ENCODE measurements at places on chromosomes 12 and 14. TPM values are rescaled to one million over a fixed set of nuclear protein-coding genes. Genes with fewer than 3 reads are reported as not detected.

- no peak overlapping the region for H3K27ac ChIP-seq
- no peak overlapping the region for H3K4me3 ChIP-seq
- no peak for DNase-seq
- H3K27me3 ChIP-seq, result no peaks in the 10 kb centered on the region
- H3K4me1 ChIP-seq, result peaks cover 6% of the 10 kb centered on the region
Observed at GRCh38 chr12:71125515-71125914, 32.3 kb downstream of the TSPAN8 start.

GRCh38 chr12:11780521-11781101, 131.1 kb downstream of the ETV6 start:
- H3K4me1 ChIP-seq, result peaks cover 30% of the 10 kb centered on the region
- peaks cover 4% of the 10 kb centered on the region for H3K36me3 ChIP-seq
- no peaks in the 10 kb centered on the region for H3K27me3 ChIP-seq
- DNase-seq, result no peak

DNA sequence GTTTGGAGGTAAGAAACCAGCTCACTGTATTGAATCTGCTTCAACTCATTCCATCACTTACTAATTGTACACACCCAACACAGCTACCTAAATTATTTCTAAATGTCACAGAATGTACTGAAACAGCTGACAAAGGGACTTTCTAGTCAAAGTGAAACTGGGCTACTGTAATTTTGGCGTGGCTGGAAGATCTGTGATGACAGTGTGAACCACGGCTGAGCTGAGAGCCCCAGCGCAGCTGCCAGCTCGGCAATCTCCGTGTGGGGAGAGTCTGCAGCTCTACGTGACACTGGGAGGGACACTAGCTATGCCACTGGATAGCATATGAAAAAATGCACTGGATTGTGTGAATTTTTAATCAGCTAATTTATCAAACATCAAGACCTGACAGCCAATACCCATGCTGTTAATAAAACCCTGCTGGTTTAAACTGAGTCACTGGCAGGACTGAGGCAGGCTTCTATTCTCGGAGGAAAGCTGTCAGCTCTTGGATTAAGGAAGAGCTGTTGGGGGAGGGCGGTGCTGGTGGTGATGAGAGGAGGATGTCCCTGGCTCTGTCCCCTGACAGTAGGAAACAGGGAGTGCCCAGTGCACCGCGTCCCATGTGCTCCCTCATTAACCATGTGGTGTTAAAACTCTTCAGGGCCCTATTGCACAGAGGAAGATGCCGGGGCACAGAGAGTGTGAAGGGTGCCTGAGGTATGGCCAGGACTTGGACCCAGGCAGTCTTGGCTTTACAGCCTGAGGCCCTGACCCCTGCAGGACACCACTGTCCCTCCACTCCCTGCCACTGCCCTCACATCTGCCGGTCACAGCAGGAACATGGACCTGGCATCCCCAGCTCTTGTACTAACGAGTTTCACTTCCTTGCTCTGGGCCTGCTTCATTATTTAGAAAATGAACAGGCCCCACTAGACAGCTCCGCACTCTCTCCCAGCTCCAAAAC, 13.3 kb downstream of the SLC15A4 start:
- peaks cover 58% of the 10 kb centered on the region for H3K36me3 ChIP-seq
- no peaks in the 10 kb centered on the region for H3K27me3 ChIP-seq
- H3K4me3 ChIP-seq, result no peak overlapping the region
- DNase-seq, result no peak
- peaks cover 19% of the 10 kb centered on the region for H3K4me1 ChIP-seq

- peaks cover 30% of the 10 kb centered on the region for H3K36me3 ChIP-seq
- H3K27me3 ChIP-seq, result no peaks in the 10 kb centered on the region
- no peak for DNase-seq
- no peak overlapping the region for H3K4me3 ChIP-seq
Observed at GRCh38 chr12:12990700-12991468, 9.2 kb downstream of the HEBP1 start.

- no peak overlapping the region for H3K4me3 ChIP-seq
- H3K36me3 ChIP-seq, result peaks cover 29% of the 10 kb centered on the region
- H3K27ac ChIP-seq, result no peak overlapping the region
- no peak for DNase-seq
- H3K4me1 ChIP-seq, result peaks cover 10% of the 10 kb centered on the region
Observed at GRCh38 chr14:102218688-102219087, 79.0 kb downstream of the WDR20 start.

- peaks cover 9% of the 10 kb centered on the region for H3K4me1 ChIP-seq
- H3K27ac ChIP-seq, result no peak overlapping the region
- H3K36me3 ChIP-seq, result no peaks in the 10 kb centered on the region
- no peaks in the 10 kb centered on the region for H3K27me3 ChIP-seq
- DNase-seq, result no peak
- no peak overlapping the region for H3K4me3 ChIP-seq
Observed at GRCh38 chr12:117052386-117053049, 46.7 kb downstream of the TESC start.

DNA sequence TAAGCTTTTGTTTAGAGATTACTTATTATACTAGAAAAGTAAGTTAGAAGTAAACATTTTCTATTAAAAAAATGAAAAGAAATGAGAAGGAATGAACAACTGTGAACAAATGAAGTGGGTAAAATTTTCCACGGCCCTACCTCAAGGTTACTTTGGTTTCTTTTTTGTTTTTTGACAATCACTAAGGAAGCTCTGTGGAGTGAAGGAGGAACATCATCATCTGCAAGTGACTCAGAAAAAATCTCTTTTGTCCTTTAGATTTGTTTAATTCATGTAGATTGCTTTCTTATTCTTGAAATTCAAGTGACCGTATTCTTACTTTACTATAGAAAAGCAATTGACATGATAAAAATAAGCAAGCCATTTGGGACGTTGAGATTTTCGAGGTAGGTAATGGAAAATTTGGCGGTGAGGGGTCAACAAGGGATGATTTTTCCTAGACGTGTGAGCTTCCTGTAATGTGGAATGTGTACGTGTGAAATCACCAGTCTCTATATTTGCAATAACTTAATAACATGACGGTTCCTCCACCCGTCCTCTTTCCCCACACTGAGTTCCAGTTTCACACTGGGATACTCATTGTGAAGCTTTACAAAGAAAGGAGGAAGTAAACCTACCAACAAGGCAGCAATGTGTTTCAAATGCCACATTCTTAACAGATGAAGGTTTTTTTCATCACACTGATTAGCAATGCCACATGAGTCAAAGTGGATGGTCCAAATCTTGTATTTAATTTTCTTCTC, 62.3 kb upstream of the EGLN3 start:
- H3K36me3 ChIP-seq, result no peaks in the 10 kb centered on the region
- no peaks in the 10 kb centered on the region for H3K4me1 ChIP-seq
- H3K4me3 ChIP-seq, result no peak overlapping the region
- DNase-seq, result no peak
- no peaks in the 10 kb centered on the region for H3K27me3 ChIP-seq
- H3K27ac ChIP-seq, result no peak overlapping the region

- no peaks in the 10 kb centered on the region for H3K27me3 ChIP-seq
- no peak for DNase-seq
- no peaks in the 10 kb centered on the region for H3K4me1 ChIP-seq
- no peaks in the 10 kb centered on the region for H3K36me3 ChIP-seq
- H3K4me3 ChIP-seq, result no peak overlapping the region
Observed at GRCh38 chr12:93109551-93110203, 180.6 kb upstream of the EEA1 start.

- DNase-seq, result no peak
- H3K4me1 ChIP-seq, result peaks cover 14% of the 10 kb centered on the region
- no peak overlapping the region for H3K27ac ChIP-seq
- peaks cover 40% of the 10 kb centered on the region for H3K27me3 ChIP-seq
- H3K4me3 ChIP-seq, result no peak overlapping the region
Observed at GRCh38 chr12:54585243-54585642, 3.2 kb downstream of the PPP1R1A start.

DNA sequence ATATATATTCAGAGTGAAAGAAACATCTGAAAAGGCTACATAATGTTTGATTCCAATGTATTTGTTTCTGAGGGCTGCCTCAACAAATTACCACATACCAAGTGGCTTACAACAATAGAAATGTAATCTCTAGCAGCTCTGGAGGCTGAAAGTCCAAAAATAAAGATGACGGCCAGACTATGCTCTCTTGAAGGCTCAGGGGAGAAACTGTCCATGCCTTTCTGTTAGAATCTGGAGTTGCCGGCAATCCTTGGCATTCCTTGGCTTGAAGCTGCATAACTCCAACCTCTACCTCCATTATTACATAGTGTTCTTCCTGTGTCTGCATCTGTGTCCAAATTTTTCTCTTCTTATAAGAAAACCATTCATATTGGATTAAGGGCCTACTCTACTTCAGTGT, 68.1 kb upstream of the PLEKHG7 start:
- H3K27me3 ChIP-seq, result no peaks in the 10 kb centered on the region
- H3K36me3 ChIP-seq, result no peaks in the 10 kb centered on the region
- no peak overlapping the region for H3K4me3 ChIP-seq
- peaks cover 2% of the 10 kb centered on the region for H3K4me1 ChIP-seq
- DNase-seq, result no peak

GRCh38 chr14:93305725-93306418, 27.0 kb downstream of the BTBD7 start:
- H3K27me3 ChIP-seq, result no peaks in the 10 kb centered on the region
- H3K4me1 ChIP-seq, result peaks cover 28% of the 10 kb centered on the region
- no peak overlapping the region for H3K27ac ChIP-seq
- DNase-seq, result no peak

- DNase-seq, result no peak
- H3K36me3 ChIP-seq, result no peaks in the 10 kb centered on the region
- H3K27me3 ChIP-seq, result peaks cover 36% of the 10 kb centered on the region
Observed at GRCh38 chr14:105534586-105534985, 8.2 kb downstream of the TMEM121 start.

DNA sequence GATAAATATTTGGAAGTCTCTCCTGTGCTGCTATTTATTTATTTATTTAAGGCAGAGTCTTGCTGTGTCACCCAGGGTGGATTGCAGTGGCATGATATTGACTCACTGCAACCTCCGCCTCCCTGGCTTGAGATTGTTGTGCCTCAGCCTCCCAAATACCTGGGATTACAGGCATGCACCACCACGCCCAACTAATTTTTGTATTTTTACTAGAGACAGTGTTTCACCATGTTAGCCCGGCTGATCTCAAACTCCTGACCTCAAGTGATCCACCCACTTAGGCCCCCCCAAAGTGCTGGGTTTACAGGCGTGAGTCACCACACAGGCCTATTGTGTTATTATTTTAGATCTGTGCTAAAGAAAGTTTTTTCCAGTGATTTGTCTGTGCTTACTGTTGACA, 225.2 kb downstream of the CCER1 start:
- no peak for DNase-seq
- no peaks in the 10 kb centered on the region for H3K27me3 ChIP-seq
- no peak overlapping the region for H3K27ac ChIP-seq
- H3K4me1 ChIP-seq, result no peaks in the 10 kb centered on the region
- H3K4me3 ChIP-seq, result no peak overlapping the region
- no peaks in the 10 kb centered on the region for H3K36me3 ChIP-seq

DNA sequence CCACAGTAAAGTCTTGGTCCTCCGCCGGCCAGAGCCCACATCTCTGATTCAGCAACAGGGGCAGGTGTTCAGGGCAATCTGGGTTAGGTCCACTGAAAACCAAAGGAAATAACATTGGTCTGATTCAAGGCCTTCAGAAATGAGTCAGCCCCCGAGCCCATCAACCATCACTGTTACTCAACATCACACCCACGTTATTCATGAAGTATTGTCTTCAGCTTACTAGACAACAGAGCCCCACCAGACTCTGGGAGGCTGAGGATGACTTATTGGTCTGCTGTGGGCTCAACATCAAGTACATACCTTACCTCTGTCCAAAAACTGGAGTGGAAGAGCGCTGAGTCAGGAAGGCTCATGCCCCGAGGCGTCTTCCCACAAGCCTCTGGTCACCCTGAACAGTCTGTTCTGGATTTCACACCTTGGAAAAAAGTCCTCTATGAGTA, 97.5 kb downstream of the ZFP36L1 start:
- H3K27ac ChIP-seq, result no peak overlapping the region
- H3K27me3 ChIP-seq, result no peaks in the 10 kb centered on the region
- H3K4me3 ChIP-seq, result no peak overlapping the region
- H3K36me3 ChIP-seq, result no peaks in the 10 kb centered on the region
- peaks cover 31% of the 10 kb centered on the region for H3K4me1 ChIP-seq
- no peak for DNase-seq

DNA sequence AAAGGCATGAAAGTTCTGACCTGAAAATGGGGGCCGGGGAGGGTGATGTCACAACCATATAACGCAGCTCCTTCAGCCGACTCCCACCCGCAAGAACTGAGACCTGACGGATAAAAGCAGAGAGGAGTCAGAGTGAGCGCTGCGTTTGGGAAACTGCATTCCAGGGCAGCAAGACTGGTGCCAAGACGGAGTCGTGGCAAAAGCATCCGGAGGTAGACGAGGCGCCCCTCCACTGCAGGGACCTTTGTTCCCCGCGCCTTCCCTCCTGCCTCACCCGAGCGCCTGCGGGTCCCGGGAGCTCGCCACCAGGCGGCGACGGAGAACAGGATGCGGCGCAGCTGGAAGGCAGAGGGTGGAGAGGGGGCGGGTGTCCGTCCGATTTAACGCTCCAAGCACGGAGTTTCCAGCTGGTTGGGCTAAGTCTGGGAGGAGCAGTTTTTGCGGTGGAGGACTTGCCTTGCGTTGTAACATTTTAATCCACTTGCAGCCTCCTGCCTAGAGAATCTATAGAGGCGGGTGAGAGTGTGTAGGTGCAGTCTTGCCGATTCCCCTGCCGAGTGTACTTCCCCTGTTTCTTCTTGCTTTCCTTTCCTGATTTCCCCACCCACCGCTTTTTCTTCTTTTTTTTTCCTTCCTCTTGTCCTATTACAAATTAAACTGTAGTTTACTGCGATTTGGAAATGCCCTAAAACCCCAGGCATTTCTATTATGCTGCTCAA, 1.2 kb upstream of the CPNE8 start:
- peak overlapping the region; percentile 91 for H3K27ac ChIP-seq
- peaks cover 27% of the 10 kb centered on the region for H3K4me1 ChIP-seq
- peak; percentile 91 for DNase-seq
- H3K27me3 ChIP-seq, result no peaks in the 10 kb centered on the region

DNA sequence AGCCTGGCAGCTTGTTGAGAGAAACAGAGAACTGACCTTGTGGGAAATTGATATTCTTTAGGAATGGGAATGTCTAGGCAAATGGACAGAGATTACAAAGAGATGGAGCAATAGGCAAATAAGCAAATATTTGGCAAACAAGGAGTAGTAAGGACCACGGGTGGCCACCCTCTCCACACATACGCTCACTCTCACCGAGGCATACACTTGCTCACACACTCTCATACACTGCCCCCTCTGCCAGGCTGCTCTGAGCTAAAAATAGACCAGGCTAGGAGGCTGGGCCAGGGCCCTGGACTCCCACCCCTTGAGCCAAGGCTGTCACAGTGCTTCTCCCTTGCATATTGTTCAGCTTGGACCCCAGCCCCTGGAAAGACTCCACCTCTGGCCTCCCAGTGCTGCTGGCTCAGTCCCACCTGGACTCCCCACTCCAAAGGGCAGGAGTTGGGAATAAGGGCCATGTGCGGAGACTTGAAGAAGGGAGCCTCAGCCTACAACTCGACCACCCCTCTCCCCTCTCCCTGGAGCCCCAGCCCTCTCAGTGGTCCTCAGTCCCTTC, 1.1 kb downstream of the PPP1R1A start:
- H3K27ac ChIP-seq, result no peak overlapping the region
- no peaks in the 10 kb centered on the region for H3K36me3 ChIP-seq
- peaks cover 14% of the 10 kb centered on the region for H3K4me1 ChIP-seq
- DNase-seq, result no peak
- no peak overlapping the region for H3K4me3 ChIP-seq

- H3K27me3 ChIP-seq, result no peaks in the 10 kb centered on the region
- H3K4me3 ChIP-seq, result no peak overlapping the region
- H3K27ac ChIP-seq, result no peak overlapping the region
- no peaks in the 10 kb centered on the region for H3K4me1 ChIP-seq
- no peak for DNase-seq
Observed at GRCh38 chr12:76964784-76965571, 86.2 kb upstream of the CSRP2 start.

Gene KITLG
- 77.5 TPM for total RNA-seq

Gene PDE3A
- total RNA-seq, result 5.5 TPM

Gene ADGRD1
- 108 TPM for total RNA-seq

Gene PPM1H
- 6.8 TPM for total RNA-seq

Gene ADCY6
- 42.7 TPM for total RNA-seq

Gene TCTN1
- 40.1 TPM for total RNA-seq

Data from lower lobe of right lung (tissue), 2 donors.